AG08396 (cell line): ENCODE measurements at places on chromosomes 1 and 21.

- no peak for DNase-seq
Measured at GRCh38 chr1:9842781-9843575, 19.2 kb upstream of the CLSTN1 start.

DNA sequence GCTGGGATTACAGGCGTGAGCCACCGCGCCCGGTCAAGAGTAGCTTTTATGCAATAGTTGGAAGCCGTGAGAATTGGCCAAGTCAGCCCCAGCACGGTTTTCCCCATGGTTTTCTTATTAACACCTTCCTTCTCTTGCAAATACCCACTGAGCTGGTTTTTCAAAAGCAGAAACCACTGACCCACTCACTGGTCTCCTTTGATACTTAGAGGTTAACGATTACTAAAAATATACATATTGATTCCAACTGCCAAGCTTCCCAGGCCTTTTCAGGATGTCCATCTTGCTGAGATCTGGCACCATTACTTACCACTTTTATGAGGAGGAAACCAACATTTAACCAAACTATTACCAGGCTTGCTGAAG lies 25.9 kb upstream of the TARDBP start:
- no peak for DNase-seq

DNA sequence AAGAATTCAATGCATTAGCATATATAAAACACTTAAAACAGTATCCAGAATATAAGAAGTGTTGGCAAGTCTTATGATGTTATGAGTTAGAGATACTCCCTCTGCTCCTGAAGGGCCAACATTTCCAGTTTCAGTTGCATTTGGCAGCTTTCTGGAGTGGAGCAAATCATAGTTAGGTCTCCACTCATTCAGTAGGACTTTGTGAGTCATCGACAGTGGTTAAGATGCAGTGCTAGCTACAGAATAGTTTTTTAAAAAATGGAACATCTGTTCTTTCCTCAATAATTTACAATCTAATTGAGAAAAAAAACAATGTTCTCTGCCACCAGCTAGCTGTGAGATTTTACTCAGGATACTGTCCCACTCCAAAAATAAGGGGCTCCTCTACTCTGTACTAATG lies 389.1 kb downstream of the HLX start:
- peak; percentile 58 for DNase-seq

DNA sequence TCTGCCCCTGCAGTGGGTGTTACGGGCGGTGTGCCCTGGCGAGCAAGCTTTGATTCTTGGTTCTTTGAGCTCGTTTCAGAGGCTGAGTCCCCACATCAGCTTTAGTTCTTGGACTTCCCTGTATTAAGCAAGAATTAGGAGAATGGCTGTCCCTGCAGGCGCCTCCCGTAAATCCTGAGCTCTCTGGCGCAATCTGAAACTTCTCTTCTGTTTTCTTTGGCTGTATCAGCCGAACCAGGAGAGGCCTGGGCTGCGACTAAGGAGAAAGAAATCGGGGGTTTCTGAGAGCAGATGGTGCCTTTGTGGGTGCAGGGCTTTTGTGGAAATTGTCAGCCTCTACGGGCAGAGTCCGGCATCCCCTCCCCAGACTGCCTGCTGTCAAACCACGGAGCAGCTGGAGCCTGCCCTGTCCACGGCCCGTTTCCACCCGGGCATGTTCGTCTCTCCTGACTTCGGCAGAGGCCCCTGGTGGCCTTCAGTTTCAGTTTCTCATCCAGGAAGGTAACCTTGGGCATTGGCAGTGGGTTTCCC lies 17.9 kb downstream of the CSTB start:
- DNase-seq: no peak

GRCh38 chr1:229597877-229598276 lies 28.0 kb downstream of the TAF5L start:
- no peak for DNase-seq

- peak; percentile 39 for DNase-seq
Measured at GRCh38 chr21:15669247-15669646, 60.5 kb upstream of the USP25 start.

DNA sequence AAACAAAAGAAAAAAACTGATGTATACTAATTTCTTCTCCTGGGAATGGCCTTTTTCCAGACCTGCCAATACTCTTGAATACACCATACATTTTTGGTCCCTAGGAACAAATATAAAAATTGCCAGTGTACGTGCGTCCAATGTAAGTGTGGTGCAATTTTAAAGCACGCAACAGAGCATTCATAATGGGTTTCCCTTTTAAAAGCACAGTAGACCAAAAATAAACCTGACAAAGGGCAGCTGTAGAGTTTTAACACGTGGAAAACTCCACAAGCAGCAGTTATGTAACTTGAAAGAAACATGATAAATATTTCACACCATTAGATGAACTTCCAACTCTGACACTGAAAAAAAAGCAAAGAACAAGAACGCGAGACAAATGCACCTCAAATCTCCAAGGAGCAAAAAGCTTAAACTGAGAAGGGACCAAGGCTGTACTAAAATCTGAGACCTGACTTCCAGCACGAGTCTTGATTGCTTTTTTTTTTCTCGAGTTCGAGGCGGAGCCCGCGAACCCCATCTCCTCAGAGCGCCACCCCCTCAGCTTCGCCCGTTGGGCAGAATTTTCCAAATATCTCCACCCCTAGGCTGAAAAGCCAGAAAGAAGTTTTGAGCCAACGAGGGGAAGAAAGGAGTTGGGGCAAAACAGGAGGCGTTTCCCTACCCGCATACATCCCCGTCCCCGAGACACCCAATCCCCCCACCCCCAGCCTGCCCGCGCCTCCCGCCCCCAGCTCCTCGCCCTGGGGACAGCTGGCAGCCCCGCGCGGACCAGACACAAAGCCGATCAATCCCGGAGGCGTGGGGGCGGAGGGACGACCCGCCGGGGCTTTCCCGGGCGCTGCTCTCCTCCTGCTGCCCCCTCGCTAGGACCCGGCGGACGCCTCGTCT lies at the start of gene JAM2:
Gene JAM2 (plus strand): TSS at position 599 of the 891 bp plus-strand sequence. CDS start 564 bp downstream, outside the sequence.
- peak; percentile 50 for DNase-seq
